ENCODE measurements at places on chromosomes 3 and 15.

DNA sequence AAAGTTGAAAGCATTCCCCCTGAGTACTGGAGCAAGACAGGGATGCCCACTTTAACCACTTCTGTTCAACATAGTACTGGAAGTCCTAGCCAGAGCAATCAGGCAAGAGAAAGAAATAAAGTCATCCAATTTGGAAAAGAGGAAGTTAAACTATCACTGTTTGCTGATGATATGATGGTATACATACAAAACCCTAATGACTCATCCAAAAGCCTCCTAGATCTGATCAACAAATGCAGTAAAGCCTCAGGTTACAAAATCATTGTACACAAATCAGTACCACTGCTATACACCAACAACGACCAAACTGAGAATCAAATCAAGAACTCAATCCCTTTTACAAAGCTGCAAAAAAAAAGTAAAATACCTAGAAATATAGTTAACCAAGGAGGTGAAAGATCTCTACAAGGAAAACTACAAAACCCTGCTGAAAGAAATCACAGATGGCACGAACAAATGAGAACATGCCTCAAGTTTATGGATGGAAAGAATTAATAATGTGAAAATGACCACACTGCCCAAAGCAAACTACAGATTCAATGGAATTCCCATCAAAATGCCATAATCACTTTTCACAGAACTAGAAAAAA is 40.3 kb downstream of the RPL39L start:
- no peak for DNase-seq

- DNase-seq: no peak
Measured at GRCh38 chr15:92670621-92671020, 15.0 kb upstream of the FAM174B start.

- DNase-seq: no peak
Measured at GRCh38 chr3:52017586-52017985, 21.9 kb upstream of the RPL29 start.

GRCh38 chr15:66095871-66096687 is 157.5 kb downstream of the MEGF11 start:
- DNase-seq: no peak

GRCh38 chr15:50556642-50557371 is 10.3 kb upstream of the USP50 start:
- DNase-seq: no peak

- no peak for DNase-seq
Measured at GRCh38 chr3:7439101-7439680, 578.3 kb downstream of the GRM7 start.

DNA sequence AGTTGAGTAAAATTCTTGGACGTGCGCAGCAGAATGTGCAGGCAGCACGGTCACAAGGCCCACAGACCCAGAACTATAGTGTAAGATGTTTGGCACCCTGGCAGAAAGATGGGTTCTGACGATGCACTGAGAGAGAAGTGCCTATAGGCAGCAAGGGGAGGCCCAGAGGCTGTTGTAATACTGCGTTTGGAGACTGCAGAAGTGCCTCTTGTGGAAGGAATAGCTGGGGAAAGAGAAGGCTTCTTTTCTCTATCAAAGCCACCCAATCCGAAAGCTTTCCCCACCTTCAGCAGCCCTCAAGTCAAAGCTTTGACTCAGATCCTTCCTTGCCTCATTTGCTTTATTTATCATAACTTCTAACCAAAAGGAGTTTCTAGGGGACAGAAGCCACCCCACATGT is 5.2 kb upstream of the SIN3A start:
- no peak for DNase-seq

- DNase-seq: no peak
Measured at GRCh38 chr3:119911748-119912147, 129.8 kb downstream of the NR1I2 start.

DNA sequence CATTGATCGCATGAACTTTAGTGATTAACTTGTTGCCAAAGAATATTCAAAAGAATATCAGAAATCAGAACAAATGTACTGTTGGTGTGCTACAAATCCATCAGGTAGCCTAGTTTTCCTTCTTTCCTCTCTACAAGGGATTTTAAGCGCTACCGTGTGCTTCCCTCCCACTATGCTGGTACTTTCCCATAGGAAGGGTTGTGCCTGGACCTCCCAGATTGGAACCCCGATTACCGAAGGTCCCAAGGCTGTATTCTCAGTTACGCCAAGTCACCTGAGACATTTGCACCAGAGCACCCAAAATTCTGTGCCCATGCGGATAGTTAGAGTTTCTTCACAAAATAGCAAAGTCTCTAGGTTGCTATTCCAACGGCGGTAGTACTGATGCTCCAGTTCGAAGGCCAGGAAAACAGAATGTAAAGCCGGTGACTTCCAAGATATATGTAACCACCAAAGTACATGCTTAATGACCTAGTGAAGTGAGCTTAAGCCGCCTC is 23.4 kb upstream of the GATM start:
- no peak for DNase-seq

DNA sequence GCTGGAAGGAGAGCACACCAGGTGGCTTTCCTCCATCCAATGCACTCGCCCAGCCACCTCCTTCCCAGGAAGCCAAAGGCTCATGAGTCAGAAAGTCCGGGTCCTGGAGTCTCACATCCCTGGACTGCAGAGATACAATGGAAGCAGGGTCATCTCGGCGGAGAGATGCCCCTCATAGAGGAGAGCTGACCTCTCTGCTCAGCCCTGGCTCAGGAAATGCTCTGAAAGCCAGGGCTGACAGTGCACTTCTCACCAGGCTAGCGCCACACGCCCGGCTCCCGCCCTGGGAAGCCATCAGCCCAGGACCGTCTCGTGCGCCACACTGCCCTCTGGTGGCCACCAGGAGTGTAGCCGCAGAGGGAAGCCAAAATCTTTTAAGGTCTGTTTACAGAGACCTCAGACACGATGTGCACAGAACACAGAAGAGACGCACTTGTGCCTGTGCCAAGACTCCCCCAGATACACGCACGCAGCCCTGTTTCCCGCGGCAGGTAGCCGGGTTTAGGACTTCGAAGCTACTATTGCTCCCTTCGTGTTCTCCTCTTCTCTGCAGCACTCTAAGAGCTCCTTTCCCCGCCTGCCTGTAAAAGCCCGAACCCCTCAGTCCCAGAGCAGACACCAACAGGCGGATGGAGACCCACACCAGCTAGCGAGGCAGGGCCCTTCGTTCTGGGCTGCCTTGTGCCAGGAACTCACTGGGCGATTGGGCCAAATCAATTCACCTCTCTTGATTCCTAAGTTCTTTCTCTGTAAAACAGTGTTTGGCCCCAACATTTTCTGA is 9.7 kb downstream of the NTRK3 start:
- peak; percentile 42 for DNase-seq

DNA sequence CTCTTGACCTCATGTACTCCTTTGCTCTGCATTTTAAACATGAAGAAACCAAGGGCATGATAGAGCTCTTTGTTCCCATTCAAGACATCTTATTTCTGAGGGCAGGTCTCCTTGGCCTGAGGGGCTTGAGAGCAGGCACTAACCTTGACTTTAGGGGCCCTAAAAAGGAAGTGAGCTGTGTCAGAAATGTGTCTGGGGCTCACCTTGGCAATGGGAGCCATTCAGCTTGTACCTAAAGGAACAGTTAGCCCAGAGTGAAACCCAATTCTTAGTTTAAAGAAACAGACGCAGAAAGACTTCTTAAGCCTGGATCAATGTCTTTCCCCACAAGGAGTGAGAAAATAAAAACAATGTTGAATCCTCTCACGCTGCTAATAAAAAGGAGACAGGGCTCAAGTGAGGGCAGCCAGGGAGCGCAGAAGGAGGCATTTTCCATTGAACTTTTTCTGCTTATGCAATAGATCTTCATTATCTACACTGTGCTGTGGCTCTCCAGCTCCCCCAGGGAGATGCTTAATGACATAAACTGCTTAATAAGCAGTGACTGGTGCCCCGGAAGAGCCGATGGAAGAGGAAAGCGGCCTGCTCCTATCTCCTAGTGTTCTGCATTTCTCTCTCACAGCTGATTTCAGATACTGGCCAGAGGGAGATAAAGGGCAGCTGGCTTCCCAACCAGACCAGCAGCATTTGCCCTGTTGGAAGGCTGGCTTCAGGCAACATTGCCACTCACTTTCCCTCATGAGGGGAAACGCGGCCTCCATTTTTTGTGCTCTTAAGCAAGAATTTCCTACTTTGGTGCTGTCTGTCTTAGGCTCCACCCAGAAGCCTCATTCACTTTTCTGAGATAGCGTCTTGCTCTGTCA is 152.0 kb downstream of the OPA1 start:
- no peak for DNase-seq

GRCh38 chr3:79257791-79258190 is 510.0 kb downstream of the ROBO1 start:
- no peak for DNase-seq

DNA sequence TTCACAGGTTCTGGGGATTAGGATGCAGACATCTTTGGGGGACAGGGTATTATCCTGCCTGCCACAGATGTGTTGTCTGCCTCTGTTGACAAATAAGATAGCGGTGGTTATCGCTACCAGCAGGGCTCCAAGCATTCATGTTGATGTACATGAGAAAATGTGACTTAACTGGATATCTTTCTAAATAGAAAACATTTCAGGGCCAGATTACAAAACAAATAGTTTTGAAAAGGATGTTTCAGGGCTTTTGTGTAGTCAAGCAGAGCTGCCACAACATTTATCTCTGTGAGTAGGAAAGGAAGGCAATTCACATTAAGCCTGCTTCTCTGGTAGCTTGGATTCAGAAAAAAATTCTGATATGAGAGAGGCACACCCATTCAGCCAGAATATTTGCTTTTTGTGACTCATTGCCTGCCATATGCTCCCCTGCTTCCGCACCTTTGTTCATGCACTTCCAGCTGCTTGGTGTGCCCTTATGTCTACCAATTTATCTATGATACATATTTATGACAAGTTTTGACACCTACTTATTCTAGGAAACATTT is 22.8 kb downstream of the PLS1 start:
- no peak for DNase-seq

DNA sequence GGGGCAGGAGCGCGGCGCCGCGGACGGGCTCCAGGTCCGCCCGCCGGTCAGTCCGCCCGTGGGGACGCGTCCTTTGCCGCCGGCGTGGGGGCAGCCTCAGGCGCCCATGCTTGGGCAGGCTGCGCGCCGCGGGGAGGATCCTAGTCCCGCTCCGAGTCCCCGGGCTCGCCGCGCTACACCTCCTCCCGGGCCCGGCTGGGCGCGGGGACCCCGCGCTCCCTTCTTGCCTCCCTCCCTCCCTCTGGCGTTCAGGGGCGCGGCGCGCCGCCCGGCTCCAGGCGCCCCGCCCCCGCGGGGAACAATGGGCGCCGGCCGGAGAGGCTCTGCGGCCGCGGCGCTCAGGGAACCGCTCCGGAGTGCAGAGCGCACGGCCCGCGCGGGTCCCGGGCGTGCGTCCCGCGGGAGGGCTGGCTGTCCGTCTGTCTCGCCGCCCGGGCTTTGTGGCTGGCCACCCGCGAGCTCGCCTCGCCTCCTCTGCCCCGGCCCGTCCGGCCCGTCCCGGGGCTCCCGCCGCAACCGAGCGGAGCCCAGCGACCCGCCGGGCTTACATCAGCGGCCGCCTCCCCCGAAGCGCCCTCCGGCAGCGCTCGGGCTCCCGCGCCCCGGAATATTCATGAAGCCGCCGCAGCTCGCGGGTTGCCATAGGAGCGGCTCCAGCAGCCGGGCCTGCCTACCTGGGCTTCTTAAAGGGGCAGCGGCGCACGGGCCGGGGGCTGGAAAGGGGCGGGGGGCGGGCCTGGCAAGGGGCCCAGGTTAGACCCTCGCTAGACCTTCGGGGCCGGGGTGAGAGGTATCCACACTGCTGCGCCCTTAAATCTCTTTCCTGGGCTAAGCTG is at the start of gene HCN4:
HCN4 (minus strand) TSS at position 658 of the 836 bp plus-strand sequence. CDS start 688 bp downstream, outside the sequence.
- DNase-seq: no peak

DNA sequence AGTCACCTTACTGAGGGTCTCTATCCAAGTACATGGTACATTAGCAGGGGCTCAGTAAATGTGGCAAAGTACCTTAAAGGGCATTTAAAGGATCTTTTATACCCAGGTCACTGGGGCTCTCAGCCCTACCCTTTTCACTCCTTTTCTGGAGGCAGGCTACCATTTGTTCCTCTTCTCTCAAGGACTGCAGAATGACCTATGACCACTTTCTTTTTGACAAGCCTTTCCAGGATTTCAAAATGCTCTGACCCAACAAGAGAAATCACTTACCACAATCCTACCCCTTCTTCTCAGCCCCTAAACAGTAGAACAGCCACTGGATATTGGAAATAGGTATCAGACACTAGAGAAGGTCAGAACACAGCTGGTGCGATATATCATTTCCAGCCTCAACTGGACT is 221.8 kb upstream of the TPRG1 start:
- DNase-seq: no peak

DNA sequence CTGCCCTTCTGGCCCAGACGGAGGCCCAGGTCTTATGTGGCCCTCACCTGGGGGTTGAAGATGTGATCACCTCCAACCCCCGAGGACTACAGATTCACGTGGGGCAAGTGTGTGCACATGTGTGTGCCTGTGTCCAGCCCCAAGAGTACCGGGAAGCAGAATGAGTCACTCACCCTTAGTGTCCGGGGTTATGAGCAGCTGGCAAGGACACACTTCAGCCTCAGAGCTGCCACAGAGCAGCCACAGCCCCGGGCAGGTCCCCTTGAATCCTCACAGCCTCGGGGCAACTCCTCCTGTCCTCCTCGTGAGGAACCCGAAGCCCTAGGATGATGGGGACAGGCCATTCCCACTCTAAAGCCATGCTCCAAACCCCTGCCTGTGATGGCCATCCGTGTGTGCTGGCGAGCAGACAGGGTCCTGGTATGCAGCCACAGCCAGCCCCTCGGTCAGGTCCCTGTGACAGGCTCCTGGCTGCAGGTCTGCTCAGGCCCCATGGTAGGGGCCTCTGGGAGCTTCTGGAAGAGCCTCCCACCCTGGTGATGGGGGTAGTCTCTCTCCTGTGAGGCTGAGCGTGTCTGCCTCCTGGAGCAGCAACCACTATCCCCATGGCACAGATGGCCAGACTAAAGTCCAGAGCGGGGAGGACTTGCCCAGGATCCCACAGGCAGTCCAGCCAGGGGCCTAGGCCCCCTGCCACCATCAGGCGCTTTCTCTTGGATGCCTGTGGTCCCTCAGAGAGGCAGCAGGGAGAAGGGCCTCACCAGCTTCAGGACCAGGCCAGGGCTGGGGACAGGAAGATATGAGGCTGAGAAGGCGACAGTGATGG is 852 bp downstream of the STAB1 start:
- DNase-seq: no peak

DNA sequence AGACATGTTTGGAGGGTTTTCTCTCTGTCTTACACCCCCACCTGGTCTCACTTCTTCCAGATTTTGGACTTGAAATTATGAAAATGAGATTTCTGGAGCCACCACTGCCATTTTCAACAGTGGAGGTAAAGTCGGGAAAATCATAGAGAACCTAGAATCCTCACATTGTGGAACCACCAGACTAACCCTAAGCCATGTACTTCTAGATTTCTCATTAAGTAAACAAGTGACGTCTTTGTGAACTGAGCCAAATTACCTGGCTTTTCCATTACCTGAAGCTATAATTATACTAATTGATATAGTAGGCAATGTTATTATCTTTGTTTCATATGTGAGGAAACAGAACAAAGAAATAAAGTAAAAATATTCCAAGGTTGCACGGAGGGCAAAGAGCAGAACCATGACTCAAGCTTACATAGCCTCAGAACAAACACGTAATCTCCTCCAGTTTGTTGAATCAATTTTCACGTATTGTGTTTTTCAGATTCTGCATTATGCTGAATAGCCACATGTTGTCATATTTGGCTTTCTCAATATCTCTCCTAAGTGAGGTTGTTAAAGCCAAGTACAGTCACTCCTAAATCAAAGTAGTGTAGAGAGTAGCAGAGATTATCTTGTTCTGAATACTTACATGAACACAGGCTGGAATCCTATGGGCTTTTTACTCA is 101.3 kb upstream of the CMC1 start:
- no peak for DNase-seq

GRCh38 chr3:171267104-171267503 is 193.1 kb downstream of the TNIK start:
- DNase-seq: no peak

GRCh38 chr3:181173227-181173626 is 183.7 kb upstream of the DNAJC19 start:
- DNase-seq: no peak

All from CD4-positive, alpha-beta T cell (primary cell).